CD4-positive, alpha-beta T cell (primary cell): ENCODE measurements at places on chromosomes 13 and 19. TPM values are rescaled to one million over a fixed set of nuclear protein-coding genes. Genes with fewer than 3 reads are reported as not detected.
A peak's percentile ranks its signal among the peaks of the same experiment; 100 is the strongest.

The ENOX1 gene
- not detected for total RNA-seq

The COL4A2 gene
- not detected for total RNA-seq

The PPP1R37 gene
- 19.6 TPM for total RNA-seq

GRCh38 chr13:21850013-21851006 lies 179.4 kb downstream of the FGF9 start:
- no peak overlapping the region for H3K4me3 ChIP-seq
- H3K27ac ChIP-seq, result no peak overlapping the region
- no peak for DNase-seq
- no peaks in the 10 kb centered on the region for H3K36me3 ChIP-seq
- no peaks in the 10 kb centered on the region for H3K4me1 ChIP-seq

GRCh38 chr13:97856304-97856675 lies 97.2 kb upstream of the IPO5 start:
- H3K27ac ChIP-seq, result no peak overlapping the region
- no peak overlapping the region for H3K4me3 ChIP-seq
- DNase-seq, result no peak
- no peaks in the 10 kb centered on the region for H3K27me3 ChIP-seq
- no peaks in the 10 kb centered on the region for H3K36me3 ChIP-seq

GRCh38 chr13:57627663-57628062 lies 3.9 kb upstream of the PCDH17 start:
- no peaks in the 10 kb centered on the region for H3K36me3 ChIP-seq
- H3K4me3 ChIP-seq, result no peak overlapping the region
- peaks cover 34% of the 10 kb centered on the region for H3K4me1 ChIP-seq
- peaks cover 33% of the 10 kb centered on the region for H3K27me3 ChIP-seq
- H3K27ac ChIP-seq, result no peak overlapping the region
- DNase-seq, result peak; percentile 13
